Activated B cell treated with CpG ODN at 0.5 μM for 24 hours (primary cell): ENCODE measurements at places on chromosomes 5 and 9. TPM values are rescaled to one million over a fixed set of nuclear protein-coding genes. Genes with fewer than 3 reads are reported as not detected.

C5orf52 gene
- not detected in 2 replicates for total RNA-seq

GRIN1 gene
- 0.22 TPM in 1 of 2 replicates, not detected in the other for total RNA-seq

S1PR3 gene
- total RNA-seq = 0.05 TPM in 1 of 2 replicates, not detected in the other

SMIM33 gene
- not detected in 2 replicates for total RNA-seq

TEX48 gene
- not detected in 2 replicates for total RNA-seq

TSSK1B gene
- total RNA-seq = not detected in 2 replicates

GALT gene
- 55.9 and 62.5 TPM in 2 replicates for total RNA-seq

CCDC183 gene
- total RNA-seq = not detected in 2 replicates

SLC27A6 gene
- not detected in 2 replicates for total RNA-seq

KLHL3 gene
- total RNA-seq = 5.3 and 5.9 TPM in 2 replicates

PRELID1 gene
- total RNA-seq = 141 and 160 TPM in 2 replicates

DNM1 gene
- total RNA-seq = 0.81 and 0.86 TPM in 2 replicates

ISCA1 gene
- 16.0 TPM in 2 replicates for total RNA-seq

CTXN3 gene
- not detected in 2 replicates for total RNA-seq

ADRB2 gene
- total RNA-seq = 3.2 TPM in 2 replicates

NR4A3 gene
- 20.7 and 21.5 TPM in 2 replicates for total RNA-seq

PRSS3 gene
- not detected in 2 replicates for total RNA-seq

MOB3B gene
- 7.3 and 10.0 TPM in 2 replicates for total RNA-seq

CLPTM1L gene
- total RNA-seq = 87.5 and 100 TPM in 2 replicates

QRFP gene
- not detected in 2 replicates for total RNA-seq

SEC16A gene
- 74.0 and 78.8 TPM in 2 replicates for total RNA-seq
